ENCODE measurements at places on chromosomes 4 and X.

DNA sequence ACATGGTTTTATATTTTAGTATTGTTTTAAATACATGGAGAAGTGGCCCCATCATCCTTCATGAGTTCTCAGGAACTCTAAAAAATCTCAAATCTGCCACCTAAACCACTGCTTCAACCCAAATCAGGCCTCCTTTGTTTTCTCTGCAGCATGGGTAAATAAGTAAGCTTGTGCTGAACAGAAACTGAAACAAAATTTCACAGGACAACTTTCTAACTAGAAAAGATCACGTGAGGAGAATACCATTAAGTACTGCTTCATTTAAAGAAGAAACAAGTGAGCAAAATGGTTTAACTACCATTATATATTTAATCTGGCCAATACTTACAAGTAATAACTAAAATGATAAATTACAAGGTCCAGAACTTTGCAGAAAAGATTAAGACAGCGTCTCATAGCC lies 2.5 kb downstream of the ARAP2 start:
- no peak for DNase-seq

- no peak for DNase-seq
Measured at GRCh38 chr4:173121076-173121561, 47.5 kb upstream of the GALNT7 start.

- peak; percentile 62 for DNase-seq
Measured at GRCh38 chr4:184653650-184654049, 4.1 kb downstream of the PRIMPOL start.

GRCh38 chr4:23911675-23912455 lies 22.0 kb upstream of the PPARGC1A start:
- DNase-seq: no peak

GRCh38 chr4:184267206-184267608 lies 49.5 kb upstream of the ENPP6 start:
- no peak for DNase-seq

DNA sequence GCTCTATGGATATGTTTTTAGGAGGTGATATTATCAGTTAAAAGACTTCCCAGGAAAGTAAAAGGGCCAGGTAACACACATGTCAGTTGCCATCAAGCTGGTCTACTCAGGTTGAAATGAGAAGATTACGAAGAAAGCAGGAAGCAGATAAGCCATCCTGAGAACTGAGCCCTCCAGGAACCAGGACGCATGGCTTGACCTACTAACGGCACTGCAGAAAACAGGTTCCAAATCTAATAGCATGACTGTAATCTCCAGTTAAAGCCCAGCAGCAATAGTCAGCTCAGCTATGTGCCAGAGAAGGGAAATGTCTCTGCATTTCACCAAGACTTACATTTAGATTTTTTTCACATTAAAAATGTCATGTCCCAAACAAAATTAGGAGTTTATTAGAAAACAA lies 77.9 kb downstream of the APBB2 start:
- DNase-seq: no peak

DNA sequence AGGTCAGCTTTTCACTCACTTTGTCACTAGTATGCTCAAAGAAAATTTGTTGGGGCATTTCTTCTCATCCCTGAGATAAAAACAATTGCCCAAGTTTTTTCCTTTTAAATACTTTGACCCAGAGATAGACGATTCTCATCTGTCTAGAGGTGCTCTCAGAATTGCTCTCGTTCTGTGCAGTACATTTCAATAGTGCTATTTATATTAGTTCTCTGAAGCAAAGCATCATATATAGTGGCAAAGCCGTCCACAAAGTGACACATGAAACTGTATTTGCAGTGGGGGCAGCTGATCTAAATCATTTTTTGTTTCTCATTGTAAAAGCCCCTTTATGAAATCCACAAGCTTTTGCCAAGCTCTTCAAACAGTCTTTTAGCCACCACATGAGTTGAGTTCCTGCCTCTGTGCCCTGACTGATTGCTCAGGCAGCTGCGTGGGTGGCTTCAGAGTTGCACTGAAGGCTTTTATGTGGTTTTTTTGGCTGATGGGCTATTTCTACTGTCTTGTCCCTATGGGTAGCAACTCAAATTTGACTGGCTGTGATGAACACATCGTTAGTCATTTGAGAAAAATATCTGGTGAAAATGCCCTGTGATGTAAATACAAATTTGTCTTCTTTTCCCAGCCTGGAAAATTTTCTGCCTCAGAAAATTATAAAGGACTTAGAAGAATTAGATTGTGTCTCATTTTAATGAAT lies 119.1 kb upstream of the OTUD4 start:
- peak; percentile 10 for DNase-seq

- no peak for DNase-seq
Measured at GRCh38 chr4:121898150-121898549, 27.9 kb upstream of the BBS7 start.

DNA sequence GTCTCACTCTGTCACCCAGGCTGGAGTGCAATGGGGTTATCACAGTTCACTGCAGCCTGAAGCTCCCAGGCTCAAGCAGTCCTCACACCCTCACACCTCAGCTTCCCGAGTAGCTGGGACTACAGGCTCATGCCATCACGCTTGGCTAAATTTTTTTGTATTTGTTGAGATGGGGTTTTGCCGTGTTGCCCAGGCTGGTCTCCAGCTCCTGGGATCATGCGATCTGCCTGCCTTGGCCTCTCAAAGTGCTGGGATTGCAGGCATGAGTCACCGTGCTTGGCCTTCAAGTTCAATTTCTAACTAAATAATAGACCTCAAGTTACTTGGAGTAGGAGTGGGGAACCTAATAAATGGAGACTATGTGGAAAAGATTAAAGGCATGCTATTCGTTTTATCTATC lies 48.9 kb downstream of the MND1 start:
- DNase-seq: peak; percentile 37

- DNase-seq: no peak
Measured at GRCh38 chrX:140053846-140054245, 88.5 kb upstream of the CXorf66 start.

DNA sequence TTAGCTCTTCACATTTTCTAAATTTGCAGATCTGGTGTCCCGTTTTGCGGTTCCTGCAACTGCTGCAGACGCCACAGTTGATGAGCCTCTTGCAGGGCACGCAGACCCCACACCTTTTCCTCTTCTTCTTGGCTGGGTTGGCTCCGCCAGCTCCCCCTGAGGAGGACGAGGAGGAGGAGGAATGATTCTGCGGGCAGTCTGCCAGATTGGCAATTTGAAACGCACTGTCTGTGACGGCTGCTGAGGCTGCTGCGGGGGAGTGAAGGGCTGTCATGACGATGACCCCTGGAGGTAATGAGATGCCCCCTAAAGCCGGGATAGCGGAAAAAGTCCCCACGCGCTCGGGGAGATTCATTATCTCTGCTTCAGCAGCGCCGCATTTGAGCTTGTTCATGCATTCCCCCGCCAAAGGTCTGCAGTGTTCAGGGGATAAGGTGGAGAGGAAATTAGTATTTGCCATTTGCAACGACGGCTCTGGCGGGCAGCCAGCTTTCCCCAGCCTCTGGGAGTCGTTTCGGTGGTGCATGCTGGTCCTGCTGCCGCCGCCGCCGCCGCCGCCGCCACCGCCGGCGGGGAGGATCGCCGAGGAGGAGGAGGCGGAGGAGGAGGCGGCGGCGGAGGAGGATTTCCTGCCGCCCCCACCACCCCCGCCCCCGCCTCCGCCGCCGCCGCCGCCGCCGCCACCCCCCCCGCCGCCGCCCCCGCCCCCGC lies 3.8 kb downstream of the CXXC4 start:
- DNase-seq: peak; percentile 6

GRCh38 chr4:7630568-7631287 lies 196.0 kb upstream of the PSAPL1 start:
- peak; percentile 75 for DNase-seq

- no peak for DNase-seq
Measured at GRCh38 chr4:5114950-5115349, 63.7 kb downstream of the STK32B start.

DNA sequence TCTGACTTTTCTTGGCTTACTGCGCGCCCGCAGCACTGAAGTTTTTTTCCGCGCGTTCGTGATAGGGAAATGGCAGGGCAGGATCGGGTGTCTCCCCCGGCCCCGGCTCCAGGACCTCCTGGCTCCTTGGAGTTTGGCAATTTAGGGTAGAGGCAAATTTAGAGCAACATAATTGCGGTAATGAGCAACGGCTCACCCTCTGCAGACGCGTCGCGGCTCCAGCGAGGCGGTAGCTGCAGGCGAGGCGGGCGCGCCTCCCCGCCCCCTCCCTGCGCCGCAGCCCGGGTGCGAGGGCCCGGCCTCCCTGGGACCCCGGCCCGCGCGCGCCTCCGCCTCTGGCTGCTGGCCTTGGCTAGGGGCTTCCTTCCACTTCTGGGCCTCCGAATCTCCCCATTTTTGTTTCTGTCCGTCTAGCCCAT lies 6.2 kb downstream of the MSX1 start:
- DNase-seq: no peak

DNA sequence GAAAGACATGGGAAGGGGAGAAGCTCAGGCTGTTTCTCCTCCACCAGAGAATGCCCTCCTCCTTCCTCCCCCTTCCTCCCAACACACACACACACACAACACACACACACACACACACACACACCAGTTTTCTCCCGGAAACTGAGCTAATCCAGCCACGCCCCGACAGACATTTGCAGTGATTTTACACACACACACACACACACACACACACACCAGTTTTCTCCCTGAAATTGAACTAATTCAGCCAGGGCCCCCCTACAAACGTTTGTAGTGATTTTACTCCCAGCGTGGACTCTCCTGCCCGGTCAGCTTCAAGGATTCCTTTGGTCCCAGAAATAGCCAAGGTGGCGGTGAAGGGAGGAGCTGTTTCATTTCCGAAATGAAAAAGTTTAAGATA lies 32.9 kb upstream of the STX18 start:
- peak; percentile 18 for DNase-seq

DNA sequence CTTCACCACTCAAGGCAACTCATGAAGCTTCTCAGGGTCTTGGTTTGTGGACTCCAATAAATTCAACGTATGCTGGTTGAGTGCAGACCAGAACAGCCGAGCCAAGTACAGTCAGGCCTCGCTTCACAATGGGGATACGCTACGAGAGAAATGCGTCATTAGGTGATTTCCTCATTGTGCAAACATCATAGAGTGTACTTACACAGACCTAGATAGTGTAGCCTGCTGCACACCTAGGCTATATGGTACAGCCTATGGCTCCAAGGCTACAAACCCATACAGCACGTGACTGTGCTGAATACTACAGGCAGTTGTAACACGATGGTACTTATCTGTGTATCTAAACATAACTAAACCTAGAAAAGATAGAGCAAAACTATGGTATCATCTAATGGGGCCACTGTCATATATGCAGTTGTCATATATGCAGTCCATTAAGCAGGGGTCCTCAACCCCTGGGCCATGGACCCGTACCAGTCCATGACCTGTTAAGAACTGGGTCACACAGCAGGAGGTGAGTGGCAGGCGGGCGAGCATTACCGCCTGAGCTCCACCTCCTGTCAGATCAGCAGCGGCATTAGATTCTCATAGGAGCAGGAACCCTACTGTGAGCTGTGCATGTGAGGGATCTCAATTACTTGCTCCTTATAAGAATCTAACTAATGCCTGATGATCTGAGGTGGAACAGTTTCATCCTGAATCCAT lies 31.5 kb downstream of the RTL5 start:
- no peak for DNase-seq

- DNase-seq: no peak
Measured at GRCh38 chrX:139388254-139388653, 142.3 kb upstream of the F9 start.

Data from HTR-8/SVneo (cell line).